ENCODE measurements at places on chromosomes 12 and 14.

- no peak for DNase-seq
Measured at GRCh38 chr12:3568695-3569094, 77.7 kb downstream of the PRMT8 start.

GRCh38 chr12:56476972-56477432, 8.6 kb downstream of the SPRYD4 start:
- DNase-seq, result no peak

DNA sequence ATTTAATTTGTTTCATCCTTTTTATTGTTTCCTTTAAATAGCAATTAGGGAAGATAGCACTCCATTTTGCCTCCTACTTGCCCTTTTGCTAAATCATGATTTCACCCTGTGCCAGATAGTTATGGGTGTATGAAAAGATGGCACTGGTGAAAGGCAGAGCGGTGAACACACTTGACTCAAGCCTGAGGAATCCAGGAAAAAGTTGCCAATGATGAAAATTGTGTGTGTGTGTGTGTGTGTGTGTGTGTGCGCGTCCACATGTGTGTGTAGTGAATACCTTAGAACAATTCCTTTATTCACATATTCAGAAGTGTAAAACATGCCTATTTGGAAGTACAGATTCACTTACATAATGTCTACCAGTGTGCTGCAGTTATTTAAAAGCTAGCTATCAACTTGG, 123.8 kb downstream of the PTCSC3 start:
- DNase-seq, result no peak

GRCh38 chr12:132925597-132926414, 30.3 kb downstream of the ZNF605 start:
- no peak for DNase-seq

- DNase-seq, result no peak
Measured at GRCh38 chr12:89710873-89711750, 2.5 kb upstream of the ATP2B1 start.

GRCh38 chr14:55976655-55977054, 141.6 kb upstream of the PELI2 start:
- DNase-seq, result no peak

DNA sequence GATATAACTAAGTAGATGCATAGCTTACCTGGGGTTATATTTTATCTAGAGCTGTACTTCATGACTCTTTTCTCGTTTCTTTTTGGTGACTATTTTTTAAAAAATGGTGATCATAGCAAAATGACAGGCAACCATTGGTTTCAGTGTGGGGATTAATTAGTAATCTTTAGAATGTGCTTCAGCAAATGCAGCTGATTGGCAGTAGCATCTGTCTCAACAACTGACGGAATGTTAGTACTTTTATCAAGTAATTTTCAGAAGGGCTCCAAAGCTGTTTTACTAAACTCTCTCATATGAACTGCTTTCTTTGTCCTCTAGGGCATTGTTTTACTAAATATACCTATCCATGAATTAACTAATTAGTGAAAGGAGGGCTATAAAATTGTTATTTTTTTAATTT, 117.6 kb downstream of the TRMT5 start:
- DNase-seq, result no peak

DNA sequence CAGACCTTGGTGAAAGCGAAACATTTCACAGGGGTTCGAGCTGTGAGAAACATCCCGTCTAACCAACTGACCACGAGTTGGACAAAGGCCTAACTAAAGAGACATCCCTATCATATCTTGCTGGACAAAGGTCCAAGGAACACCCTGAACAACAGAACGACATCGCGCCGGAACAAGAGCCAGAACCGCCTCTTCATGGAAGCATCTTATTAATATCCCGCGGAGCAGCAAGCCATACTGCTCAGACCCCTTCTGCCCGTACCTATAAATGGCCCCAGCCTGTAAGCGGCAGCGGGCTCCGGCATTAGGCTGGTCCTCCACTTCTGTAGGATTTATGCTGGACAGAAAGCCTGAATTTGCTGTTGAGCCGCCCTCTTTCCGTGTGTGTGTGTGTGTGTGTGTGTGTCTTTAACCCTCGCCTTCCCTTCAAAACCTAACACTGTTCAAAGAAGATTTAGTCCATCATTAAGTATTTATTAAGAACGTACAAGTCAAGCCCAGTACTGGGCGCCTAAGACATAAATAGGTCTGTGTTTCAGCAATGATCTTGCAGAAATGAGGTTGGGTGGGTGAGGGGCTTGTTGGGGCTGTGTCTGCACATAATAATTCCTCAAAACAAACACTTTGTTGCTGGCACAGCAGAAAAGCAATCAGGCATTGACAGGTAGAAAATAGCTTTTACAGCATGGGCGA, 1.9 kb downstream of the SLC6A15 start:
- no peak for DNase-seq

DNA sequence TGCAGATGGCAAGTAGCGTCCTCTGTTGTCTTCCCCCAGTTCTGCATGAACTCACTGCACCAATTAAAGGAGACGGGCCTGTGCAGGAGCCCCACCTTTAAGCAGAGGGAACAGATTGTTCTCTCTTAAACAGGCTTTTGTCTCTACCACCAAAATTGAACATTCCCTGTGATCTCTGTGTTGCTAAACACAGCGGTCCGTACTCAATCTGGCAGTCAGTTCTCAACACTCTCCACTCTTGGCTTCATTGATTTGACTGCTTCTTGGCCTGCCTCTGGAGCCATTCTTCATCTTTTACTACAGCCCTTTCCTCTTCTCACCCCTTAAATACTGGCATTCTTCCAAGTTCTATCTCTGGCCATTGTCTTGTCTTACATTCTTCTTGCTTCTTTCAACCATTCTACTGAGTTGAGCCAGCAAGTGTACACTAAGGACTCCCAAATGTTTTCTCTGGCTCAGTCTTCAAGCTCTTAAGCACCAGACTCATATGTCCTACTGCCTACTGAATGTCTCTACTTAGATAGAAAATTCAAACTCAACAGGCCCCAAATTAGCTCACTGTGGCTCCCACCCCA, 8.0 kb upstream of the NT5DC3 start:
- DNase-seq, result no peak

- DNase-seq, result no peak
Measured at GRCh38 chr14:53748691-53749090, 207.9 kb downstream of the BMP4 start.

DNA sequence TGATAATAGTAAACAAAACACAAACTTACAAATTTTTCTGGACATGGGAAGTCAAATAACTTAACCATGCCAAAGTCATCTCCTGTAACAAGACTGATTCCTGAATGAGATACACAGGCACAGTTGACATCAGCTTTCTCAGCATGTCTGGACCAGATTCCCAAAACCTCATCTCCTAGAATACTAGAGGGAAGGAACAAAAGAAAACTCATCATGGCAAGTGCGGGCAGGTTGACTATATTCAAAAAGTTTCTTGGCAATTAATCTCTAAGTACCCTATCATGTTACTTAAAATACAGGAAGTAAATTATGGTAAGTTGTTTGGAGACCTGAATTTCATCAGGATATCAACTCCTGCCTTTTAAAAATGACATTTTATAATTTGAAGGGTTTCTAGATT, 53.9 kb downstream of the ZC3H14 start:
- DNase-seq, result no peak

DNA sequence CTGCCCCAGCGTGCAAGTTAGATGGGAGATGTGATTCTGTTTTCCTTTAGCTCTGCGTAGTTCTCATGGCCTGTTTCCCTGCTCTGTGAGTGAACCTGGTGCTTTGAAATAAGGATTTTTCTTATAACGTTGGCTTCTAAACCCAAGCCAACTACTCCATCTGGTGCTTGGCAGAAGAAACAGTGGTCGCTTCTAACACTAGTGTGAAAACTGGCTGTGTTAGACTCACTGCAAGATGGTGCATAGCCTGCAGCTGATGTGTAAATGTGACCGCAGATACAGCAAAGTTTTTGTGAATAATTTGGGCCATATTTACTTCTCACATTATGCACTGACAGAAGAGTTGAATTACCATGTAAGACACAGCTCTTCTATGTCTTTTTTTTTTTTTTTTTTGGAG, 12.2 kb downstream of the GTF2H3 start:
- DNase-seq, result no peak

GRCh38 chr12:96503976-96504375, 14.6 kb downstream of the CFAP54 start:
- no peak for DNase-seq

- no peak for DNase-seq
Measured at GRCh38 chr12:3420693-3421092, 70.3 kb upstream of the PRMT8 start.

GRCh38 chr12:50953047-50953446, 703 bp downstream of the HIGD1C start:
- DNase-seq, result no peak

GRCh38 chr12:9910716-9911421, 21.3 kb downstream of the CLEC2A start:
- no peak for DNase-seq

DNA sequence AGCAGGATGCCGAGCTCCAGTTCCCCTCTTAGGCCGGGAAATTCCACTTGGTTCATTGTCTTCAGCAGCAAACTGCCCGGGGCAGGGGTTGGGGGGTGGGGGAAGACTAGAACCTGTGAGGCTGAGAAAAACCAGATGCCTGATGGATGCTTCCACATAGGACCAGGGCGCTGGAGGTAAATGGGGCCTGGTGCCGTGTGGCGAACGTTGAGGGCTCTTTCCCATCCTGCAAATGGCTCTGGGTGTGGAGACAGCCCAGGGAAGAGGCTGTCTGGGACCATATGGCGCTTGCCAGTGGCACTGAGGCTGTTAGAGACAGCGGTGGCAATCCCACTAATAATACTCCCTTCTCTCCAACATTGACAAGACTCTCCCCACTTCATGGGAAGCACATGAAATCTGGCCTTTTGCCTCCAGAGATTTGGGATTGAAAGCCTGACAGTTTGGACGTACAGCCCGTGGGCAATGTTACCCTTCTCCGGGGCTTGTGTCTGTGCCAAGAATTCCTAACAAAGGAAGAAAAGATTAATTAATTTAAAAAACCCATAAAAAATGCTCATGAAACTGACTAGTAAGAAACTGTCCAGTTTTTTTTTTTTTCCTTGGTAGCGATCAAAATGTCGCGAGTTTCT, 44.5 kb downstream of the MAP1LC3B2 start:
- DNase-seq, result no peak

- no peak for DNase-seq
Measured at GRCh38 chr14:23528555-23528954, 23.0 kb downstream of the ZFHX2 start.

Measured in NCI-H1930 (cell line).